ENCODE measurements at places on chromosomes 7 and 10.

GRCh38 chr10:133476641-133476990 is 22.9 kb downstream of the SCART1 start:
- DNase-seq: peak; percentile 24

GRCh38 chr10:58063861-58064480 is 203.7 kb downstream of the IPMK start:
- no peak for DNase-seq

DNA sequence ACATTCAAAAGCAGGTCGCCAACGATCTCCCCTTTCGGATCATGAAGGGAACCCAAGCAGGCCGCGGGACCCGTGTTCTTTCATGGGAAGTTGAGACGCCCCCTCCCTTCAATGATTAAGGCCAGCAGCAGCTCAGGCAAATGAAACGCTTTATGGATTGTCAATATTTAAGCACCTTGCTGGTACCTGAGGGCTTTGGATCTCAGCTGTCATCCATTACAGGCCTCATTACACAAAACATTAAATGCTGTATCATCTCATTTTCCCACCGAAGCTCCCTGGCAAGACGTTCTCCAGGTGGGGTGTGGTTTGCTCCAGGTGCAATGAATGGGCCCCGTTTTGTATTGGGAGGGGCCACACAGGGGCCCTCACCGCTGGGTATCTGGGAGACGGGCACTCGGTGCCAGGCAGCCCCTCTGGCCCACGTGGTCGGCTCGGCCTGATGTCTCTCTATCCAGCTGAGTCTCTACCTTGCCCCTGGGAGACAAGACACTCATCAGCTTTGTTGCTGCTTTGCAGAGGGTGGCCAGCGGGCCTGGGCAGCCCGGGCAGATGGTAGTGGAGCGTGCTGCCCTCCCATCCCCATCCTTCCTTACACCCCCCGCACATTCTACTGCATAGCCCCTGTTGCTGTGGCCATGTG is 456.1 kb upstream of the FOXK1 start:
- no peak for DNase-seq

DNA sequence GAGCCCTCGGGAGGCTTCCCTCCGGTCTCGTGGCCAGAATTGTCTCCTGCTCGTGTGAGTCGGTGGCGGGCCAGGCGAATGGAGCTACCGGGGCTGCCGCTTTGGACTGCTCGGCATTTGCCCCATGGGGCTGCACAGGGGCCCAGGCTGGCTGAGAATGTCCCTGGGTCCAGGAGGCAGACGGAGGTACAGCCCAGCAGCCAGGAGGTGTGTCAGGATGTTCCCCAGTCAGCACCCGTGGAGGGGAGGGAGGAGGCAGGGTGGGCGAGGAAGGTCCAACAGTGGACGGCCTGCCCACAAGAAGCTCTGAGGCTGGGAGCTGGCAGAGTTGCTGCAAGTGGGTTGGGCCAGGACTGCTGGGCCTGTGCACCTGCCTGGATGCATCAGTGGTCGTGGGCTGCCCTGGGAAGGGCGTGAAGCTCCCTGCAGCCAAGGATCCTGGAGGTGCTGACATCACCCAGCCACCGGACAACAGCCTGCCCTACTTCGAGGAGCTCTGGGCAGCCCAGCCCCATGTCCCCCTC is 46.4 kb downstream of the PDGFA start:
- DNase-seq: peak; percentile 57

- DNase-seq: no peak
These were observed 256.1 kb downstream of the KLF6 start for GRCh38 chr10:3528823-3529403.

GRCh38 chr7:127847641-127848040 is 183.6 kb downstream of the LRRC4 start:
- no peak for DNase-seq

- DNase-seq: no peak
These were observed 12.5 kb downstream of the NPVF start for GRCh38 chr7:25215694-25216335.

- DNase-seq: no peak
These were observed 2.3 kb downstream of the LRRTM3 start for GRCh38 chr10:66927971-66928770.

GRCh38 chr7:40546616-40547501 is 412.1 kb downstream of the SUGCT start:
- DNase-seq: no peak

DNA sequence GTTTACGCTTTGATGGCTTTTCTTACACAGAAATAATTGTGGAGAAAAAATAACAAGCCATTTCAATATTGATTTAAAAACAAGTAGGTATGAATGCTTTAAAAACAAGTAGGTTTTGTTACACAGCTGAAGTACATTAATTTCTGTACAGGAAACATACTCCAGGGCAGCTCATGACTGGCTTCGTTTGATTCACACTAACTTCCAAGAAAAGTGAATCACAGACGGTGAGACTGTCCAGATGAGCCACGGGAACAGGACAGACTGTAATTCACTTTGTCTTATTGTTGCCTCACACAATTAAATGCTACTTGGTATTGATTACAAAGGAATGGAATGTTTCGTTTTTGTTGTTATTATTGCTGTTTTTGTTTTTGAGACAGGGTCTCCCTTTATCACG is 26.6 kb upstream of the SNX10 start:
- no peak for DNase-seq

DNA sequence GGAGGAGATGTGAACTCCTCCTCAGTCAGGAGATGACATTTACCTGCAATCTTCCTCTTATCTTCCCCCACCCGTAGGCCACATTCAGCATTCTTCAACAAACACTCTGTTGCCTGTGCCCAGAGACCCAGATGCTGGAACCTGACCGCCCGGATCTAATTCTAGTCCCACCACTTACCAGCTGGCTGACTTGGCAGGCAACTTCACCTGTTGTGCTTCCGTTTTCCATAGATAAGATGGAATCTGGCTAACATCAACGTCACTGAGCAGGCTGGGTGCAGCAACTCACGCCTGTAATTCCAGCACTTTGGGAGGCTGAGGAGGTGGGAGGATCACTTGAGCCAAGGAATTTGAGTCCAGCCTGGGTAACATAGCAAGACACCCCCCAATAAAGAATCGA is 21.3 kb upstream of the FXYD4 start:
- DNase-seq: peak; percentile 10

GRCh38 chr10:10794046-10794445 is 223.6 kb upstream of the CELF2 start:
- no peak for DNase-seq
